ENCODE measurements at places on chromosomes 4 and X.
A peak's percentile ranks its signal among the peaks of the same experiment; 100 is the strongest.

DNA sequence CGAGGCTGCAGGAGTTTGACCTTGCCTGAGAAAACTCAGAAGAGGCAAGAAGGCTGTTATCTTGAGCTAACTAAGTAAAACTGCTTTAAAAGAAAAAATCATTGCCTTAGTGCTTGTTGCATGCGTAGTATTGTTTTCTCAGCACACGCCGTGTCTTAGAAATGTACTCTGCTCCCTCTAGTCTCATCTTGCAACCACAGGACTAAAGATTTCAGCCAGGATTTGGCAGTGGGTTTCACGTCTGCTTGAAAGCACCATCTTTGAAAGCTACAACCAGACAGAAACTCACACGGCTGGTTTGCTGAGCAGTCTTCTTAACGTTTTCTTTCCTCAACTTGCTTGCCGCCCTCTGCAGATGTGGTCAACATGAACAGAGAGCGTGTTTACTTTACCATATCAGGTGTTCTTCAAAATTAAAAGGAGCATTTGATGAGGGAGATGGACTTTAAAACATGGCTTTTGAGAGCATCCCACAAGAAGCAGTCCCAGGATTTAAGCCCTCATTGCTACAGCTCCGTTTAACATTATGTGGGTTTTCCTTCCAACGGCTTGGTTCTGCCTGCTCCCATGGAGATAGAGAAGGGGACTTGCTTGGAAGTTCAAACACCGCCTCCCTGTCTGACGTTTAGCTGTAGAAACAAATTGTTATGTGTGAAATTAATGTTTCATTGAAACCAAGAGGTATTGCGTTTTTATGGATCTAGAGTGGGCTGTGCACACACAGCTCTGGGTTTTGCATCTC is 3.4 kb downstream of the SORCS2 start:
- no peak for DNase-seq

GRCh38 chr4:4862665-4863482 is 3.4 kb downstream of the MSX1 start:
- DNase-seq = no peak

DNA sequence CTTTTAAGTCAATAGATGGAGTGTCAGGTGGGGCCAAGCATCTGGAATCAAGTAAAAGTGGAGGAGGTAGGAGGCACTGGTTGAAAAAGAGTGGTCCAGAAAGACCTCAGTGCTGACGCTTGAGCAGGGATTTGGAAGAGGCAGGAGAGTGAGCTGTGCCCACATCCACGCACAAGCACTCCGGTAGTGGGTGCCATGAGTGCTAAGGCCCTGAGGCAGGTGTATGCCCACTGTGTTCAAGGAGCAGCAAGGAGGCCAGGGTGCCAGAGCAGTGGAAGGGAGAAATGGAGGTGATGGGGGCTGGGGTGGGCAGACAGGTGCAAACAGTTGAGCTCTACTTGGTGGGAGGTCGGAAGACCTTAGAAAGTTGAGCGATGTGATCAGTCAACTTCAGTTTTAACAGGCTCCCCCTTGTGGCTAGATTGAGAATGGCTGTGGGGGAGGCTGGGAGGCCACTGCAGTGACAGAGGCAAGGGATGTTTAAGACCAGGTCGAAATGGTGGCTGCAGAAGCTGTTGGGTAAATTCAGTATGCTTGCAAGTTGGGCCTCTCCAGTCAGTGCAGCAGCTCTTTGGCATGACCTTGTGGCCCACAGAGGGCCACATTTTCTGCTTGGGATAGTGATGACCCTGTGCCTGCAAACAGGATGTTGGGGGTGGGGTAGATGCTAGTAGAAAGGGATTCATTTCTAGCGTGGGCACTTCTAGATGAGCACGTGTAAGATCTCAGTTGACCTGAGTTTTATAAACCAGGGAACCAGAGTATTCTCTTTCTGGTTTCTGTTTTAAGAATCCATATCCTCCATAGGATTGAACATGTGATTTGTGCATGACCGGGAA is 12.7 kb downstream of the TKTL1 start:
- DNase-seq = peak; percentile 4

- no peak for DNase-seq
These were observed 120.2 kb downstream of the KLHL8 start for GRCh38 chr4:87100168-87100567.

- no peak for DNase-seq
These were observed 22.2 kb downstream of the CEP44 start for GRCh38 chr4:174305961-174306360.

GRCh38 chr4:183906739-183907651 is 1.9 kb downstream of the STOX2 start:
- DNase-seq = no peak

- no peak for DNase-seq
These were observed 61.5 kb downstream of the GLRA2 start for GRCh38 chrX:14590693-14591424.

- DNase-seq = no peak
These were observed 182.2 kb downstream of the AR start for GRCh38 chrX:67726018-67726417.

DNA sequence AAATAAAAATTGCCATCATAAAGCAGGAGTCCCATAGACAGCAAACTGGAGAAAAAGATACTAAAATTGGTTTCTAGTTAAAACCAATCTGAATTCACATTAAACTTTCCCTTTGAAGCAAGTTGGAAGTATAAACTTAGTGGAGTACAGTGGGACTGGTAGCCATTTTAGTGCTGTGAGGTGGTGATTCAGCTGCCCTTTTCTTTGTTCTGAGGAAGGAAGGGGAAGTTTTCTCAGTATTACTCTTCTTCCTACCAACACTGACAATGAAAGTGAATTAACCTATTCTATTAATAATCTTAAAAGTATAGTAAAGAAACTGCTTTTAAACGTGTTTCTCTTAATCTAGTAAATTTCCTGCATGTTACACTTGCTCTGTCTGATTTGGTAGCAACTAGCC is 36.7 kb downstream of the SLC9A6 start:
- no peak for DNase-seq

GRCh38 chrX:119783026-119783425 is 8.4 kb downstream of the RPL39 start:
- DNase-seq = no peak

GRCh38 chrX:107708762-107709161 is 66.8 kb downstream of the TSC22D3 start:
- DNase-seq = no peak

DNA sequence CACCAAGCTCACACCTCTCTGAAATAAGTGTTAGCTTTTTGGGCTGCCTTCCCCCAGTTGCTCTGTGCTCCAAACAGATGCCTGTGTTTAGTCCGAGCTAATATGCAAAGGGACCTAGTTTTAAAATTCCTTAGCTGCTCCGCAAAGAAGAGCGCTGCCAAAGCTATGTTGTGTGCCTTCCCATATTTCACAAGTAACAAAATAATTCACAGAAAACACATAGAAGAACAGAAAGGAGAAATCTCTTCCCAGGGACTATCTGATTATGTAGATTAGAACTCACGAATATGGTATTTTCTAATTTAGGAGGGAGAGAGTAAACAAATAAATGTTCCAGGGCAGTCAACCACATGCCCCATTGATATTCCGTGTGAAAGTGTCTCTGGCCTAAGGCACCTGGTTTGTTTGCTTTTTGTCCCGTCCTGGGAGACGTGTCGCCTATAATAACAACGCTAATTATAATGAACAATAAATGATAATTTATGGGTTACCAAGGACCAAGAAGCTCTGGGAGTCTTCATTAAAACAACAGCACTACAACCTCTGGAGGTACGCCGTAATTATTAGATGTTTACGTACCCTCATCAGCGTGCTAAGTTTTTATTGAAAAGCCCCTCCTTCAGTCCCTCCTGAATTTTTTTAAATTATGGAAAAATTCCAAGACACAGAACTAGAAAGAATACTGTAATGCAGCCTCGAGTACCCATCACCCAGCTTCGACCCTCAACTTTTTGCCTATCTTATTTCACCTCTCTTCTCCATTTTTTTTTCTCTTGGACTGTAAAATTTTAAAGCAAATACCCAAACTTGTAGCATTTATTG is 1.2 kb upstream of the CCNG2 start:
- no peak for DNase-seq

GRCh38 chr4:146458594-146458993 is 63.1 kb downstream of the SLC10A7 start:
- DNase-seq = no peak

DNA sequence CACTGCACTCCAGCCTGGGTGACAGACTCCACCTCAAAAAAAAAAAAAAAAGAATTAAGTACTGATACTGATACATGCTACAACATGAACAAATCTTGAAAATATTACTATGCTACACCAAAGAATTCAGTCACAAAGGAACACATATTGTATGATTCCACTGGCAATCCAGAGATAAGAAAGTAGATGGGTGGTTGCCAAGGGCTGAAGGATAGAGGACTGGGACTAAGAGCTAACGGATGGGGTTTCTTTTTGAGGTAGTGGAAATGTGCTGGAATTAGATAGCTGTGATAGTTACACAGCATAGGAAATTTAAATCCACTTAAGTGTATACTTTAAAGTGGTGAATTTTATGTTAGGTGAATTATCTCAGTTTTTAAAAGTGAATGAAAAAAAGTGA is 12.5 kb downstream of the ATP11C start:
- DNase-seq = no peak

- DNase-seq = no peak
These were observed 631 bp upstream of the BMX start for GRCh38 chrX:15499976-15500375.

- DNase-seq = no peak
These were observed 152.7 kb downstream of the STK32B start for GRCh38 chr4:5203993-5204310.

- no peak for DNase-seq
These were observed 37.1 kb downstream of the MAB21L2 start for GRCh38 chr4:150619042-150619441.

- DNase-seq = no peak
These were observed 7.9 kb downstream of the BDH2 start for GRCh38 chr4:103091601-103092223.

DNA sequence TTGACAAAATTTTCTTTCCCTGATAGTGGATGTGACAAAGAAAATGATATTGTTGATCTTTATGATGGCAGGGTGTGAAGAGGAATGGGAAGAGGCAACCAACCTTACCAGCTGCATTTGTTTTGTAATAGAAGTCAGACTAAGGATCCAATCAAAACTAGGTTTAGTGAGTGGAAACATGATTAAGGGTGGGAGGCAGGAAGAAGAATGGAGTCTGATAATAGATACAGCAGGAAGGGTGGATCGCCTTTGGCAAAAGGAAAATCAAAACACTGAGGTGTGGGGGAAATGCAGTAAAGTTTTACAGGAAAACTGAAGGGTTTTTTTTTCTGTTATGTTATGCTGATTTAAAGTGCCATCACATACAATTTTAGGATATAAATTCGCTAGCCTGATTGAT is 3.4 kb downstream of the CLIC2 start:
- DNase-seq = no peak

DNA sequence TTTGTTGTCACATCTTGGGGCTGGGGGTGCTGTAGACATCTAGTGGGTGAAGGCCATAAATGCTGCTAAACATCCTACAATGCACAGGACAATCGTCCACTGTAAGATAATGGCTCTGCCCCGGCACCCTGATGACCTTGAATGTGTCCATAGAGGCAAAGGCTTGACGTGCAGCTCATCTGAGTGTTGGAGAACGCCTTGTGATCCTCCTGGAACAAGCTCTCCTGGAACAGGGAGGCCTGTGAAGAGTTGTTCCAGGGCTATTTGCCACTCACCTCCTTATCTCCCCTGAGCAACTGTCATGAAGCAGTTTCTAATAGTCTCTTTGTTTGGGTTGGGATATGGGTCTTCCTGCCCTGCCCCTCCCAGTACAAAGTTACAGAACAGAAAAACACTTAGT is 15.2 kb upstream of the PCYT1B start:
- no peak for DNase-seq

GRCh38 chr4:139875411-139875825 is 209.8 kb downstream of the MGST2 start:
- DNase-seq = no peak

DNA sequence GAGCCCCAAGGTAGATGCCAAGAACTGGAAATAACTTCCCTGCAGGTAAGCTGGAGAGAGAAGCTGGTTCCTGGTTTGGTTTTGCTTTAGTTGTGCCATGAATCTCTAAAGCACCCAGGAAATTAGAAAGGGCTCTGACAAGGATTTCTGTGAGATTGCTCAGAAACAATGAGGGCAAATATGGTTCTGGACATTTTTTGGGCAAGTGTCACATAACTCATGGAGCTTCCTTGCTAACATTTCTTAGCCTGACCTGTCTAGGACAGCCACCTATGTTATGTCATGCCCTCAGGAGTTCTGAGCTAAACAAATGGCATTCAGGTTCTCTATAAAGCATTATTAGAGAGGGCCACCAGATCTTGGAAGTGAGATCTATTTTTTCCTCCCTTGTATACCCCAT is 131.8 kb downstream of the GUCY2F start:
- no peak for DNase-seq

- DNase-seq = no peak
These were observed 213.6 kb downstream of the FBXO8 start for GRCh38 chr4:174069848-174070330.

- no peak for DNase-seq
These were observed 427.3 kb upstream of the FTHL17 start for GRCh38 chrX:31499109-31499508.

DNA sequence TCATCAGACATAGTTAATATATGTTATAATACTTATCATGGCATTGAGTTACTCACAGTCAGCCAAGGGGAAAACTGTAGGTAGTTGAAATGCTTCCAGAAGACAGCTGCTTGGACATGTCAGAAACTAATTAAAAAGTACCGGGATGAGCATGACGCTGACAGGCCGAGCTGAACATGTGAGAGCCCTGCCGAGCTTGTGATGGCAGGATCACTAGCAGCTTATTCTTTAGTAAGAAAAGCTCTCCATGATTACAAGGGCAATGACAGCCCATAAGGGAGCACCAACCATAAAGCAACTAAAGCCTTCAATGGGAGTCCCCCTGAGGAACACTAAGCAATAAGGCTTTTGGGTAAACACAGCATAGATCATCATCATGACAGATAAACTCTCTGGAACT is 435.6 kb downstream of the TLL1 start:
- no peak for DNase-seq

GRCh38 chr4:174248407-174248806 is 35.1 kb downstream of the FBXO8 start:
- DNase-seq = no peak

DNA sequence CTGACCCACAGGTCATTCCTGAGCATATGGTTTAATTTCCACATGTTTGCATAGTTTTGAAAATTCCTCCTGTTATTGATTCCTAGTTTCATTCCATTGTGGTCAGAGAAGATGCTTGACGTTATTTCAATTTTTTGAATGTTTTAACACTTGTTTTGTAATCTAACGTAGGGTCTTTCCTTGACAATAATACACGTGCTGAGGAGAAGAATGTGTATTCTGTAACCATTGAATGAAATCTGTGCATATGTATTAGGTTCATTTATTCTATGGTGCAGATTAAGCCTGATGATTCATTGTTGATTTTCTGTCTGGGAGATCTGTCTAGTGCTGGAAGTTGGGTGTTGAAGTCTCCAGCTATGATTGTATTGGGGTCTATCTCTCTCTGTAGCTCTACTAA is 486.4 kb upstream of the RPS6KA3 start:
- DNase-seq = no peak

- no peak for DNase-seq
These were observed 14.8 kb upstream of the PABPC4L start for GRCh38 chr4:134216411-134216810.

- DNase-seq = no peak
These were observed 632 bp downstream of the CCSER1 start for GRCh38 chr4:90127706-90128345.

- DNase-seq = no peak
These were observed 75.8 kb upstream of the SOD3 start for GRCh38 chr4:24719615-24720014.

GRCh38 chr4:3294401-3295241 is 1.8 kb downstream of the RGS12 start:
- DNase-seq = no peak

Data from C1 segment of cervical spinal cord (tissue), 14 donors.